Amygdala (tissue), 56 donors: ENCODE measurements at places on chromosomes 5 and 9.

- no peak for DNase-seq
These were observed 17.4 kb upstream of the ASS1 start for GRCh38 chr9:130427326-130427725.

- DNase-seq: no peak
These were observed 56.3 kb downstream of the ERAP1 start for GRCh38 chr5:96751203-96752169.

GRCh38 chr5:125551246-125551645, 804.8 kb upstream of the ZNF608 start:
- DNase-seq: no peak

- no peak for DNase-seq
These were observed 69.8 kb downstream of the CMYA5 start for GRCh38 chr5:79759436-79759835.

GRCh38 chr5:178650214-178650613, 23.4 kb upstream of the CLK4 start:
- DNase-seq: no peak

GRCh38 chr9:116760636-116761035, 73.5 kb downstream of the TRIM32 start:
- no peak for DNase-seq

DNA sequence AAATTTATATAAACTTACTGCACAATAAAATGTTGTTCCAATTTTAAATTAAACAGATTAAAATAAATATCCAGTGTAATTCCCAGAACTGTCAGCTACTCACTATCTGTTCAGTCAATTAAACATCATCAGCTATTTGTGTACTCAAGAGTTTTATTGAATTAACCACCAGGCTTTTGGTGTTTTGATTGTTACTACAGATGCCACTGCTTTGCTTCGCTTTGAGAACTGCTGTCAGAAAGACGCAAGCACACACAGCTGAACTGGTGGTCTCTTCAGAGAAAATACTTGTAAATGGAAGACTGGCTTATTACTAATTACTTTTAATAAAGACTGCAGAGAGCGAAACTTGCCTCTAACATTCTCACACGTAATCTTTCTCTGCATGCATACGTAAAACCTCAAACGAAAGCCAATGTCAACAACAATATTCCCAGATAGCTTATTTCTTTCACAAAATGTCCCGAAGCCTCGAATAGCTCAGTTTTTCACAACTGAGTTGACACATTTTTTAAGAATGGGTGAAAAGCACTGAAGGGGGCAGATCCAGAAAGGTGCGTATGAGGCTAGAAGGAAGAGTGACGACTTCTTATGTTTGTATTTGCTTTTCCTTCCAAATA, 259.6 kb upstream of the RPS23 start:
- no peak for DNase-seq

GRCh38 chr9:27880635-27881034, 307.4 kb upstream of the C9orf72 start:
- DNase-seq: no peak
